ENCODE measurements at places on chromosomes 3 and 15. TPM values are rescaled to one million over a fixed set of nuclear protein-coding genes. Genes with fewer than 3 reads are reported as not detected.

GRCh38 chr3:30476368-30477084 lies 129.9 kb upstream of the TGFBR2 start:
- no peak for DNase-seq

GRCh38 chr3:133563186-133563591 lies 10.3 kb upstream of the CDV3 start:
- no peak for DNase-seq

DNA sequence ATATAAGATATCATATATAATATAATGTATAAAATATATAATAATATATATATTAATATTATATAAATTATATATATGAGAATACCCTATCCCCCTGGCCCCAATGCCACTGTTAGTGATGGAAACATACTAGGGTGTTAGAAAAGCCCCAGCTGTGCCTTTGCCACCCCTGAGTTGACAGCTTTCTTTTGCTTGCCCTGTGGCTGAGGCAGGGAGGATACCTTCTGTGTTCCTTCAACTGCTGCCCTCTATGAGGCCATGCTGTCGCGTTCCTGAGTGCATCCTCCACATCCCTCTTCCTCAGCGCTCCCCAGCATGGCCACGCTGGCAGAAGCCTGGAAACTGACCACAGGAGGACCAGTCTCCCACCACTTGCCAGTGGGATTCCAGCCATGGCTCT lies 26.3 kb downstream of the FAN1 start:
- DNase-seq = no peak

DNA sequence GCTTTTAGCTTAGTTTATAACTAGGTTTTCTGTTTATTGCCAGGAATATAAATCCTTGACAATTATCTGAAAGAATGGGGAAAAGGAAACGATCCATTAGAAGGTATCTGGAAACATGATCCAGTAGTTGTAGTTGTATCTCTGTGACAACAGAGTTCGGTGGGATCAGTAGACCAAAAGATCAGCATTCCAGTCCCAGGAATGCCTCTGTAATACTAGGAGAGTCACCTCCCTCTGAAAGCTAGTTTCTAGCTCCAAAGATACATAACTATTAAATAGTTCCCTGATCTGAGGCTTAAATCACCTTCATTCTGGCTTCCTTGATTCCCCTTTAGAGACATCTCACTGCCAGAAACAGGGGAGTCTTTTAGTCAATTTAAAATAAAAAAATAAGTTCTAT lies 34.1 kb downstream of the MB21D2 start:
- no peak for DNase-seq

The FHIT gene
- total RNA-seq = 0.21 TPM

GRCh38 chr3:45848392-45848791 lies 6.5 kb upstream of the LZTFL1 start:
- DNase-seq = no peak
